ENCODE measurements at places on chromosomes 12 and 14. TPM values are rescaled to one million over a fixed set of nuclear protein-coding genes. Genes with fewer than 3 reads are reported as not detected.
A peak's percentile ranks its signal among the peaks of the same experiment; 100 is the strongest.

DNA sequence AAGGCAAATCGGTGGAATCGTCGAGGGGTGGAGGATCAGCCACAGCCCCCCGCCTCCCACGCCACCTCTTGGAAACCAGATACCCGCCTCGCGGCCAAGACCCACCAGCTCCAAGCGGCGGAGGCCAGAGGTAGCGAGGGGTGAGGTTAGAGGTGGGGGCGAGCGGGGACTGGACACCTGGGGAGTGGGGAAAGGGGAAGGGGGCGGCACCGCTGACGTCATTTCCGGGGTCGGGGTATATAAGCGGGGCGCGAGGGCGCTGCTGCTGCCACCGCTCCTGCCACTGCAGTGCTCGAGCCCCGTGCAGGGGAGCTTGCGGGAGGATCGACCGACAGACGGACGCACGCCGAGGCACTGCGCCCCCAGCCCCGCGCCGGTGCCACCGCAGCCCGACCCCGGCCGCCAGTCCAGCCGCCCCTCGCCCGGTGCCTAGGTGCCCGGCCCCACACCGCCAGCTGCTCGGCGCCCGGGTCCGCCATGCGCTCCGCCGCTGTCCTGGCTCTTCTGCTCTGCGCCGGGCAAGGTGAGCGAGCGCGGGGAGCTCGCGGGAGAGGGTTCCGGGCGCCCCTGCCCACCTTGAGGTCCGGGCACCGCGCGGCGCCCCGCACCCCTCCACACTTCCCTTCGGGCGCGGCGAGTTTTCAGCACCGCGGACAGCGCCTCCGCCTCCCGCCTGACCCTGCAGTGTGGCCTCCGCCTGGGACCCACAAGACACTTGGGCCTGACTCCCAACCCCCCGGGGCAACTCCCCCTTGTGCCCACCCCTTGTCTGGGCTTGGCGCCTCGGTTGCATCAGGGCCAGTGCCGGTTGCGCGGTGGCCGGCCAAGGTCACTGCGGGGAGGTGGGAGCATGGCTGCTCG lies at the start of gene CHGA:
TSS of gene CHGA (plus strand) at position 268 of the 861 bp plus-strand sequence. CDS start at position 478, 210 bp downstream.
- peaks cover 10% of the 10 kb centered on the region for H3K4me1 ChIP-seq
- no peaks in the 10 kb centered on the region for H3K36me3 ChIP-seq
- H3K27ac ChIP-seq = no peak within 1 kb of the TSS
- H3K27me3 ChIP-seq = peaks cover 15% of the 10 kb centered on the region
- H3K4me3 ChIP-seq = no peak within 1 kb of the TSS
- no peak for DNase-seq

GRCh38 chr14:31408421-31408820 lies 11.9 kb downstream of the HEATR5A start:
- no peak for DNase-seq
- no peaks in the 10 kb centered on the region for H3K36me3 ChIP-seq
- no peak overlapping the region for H3K4me3 ChIP-seq
- H3K27me3 ChIP-seq = no peaks in the 10 kb centered on the region
- H3K4me1 ChIP-seq = peaks cover 35% of the 10 kb centered on the region

DNA sequence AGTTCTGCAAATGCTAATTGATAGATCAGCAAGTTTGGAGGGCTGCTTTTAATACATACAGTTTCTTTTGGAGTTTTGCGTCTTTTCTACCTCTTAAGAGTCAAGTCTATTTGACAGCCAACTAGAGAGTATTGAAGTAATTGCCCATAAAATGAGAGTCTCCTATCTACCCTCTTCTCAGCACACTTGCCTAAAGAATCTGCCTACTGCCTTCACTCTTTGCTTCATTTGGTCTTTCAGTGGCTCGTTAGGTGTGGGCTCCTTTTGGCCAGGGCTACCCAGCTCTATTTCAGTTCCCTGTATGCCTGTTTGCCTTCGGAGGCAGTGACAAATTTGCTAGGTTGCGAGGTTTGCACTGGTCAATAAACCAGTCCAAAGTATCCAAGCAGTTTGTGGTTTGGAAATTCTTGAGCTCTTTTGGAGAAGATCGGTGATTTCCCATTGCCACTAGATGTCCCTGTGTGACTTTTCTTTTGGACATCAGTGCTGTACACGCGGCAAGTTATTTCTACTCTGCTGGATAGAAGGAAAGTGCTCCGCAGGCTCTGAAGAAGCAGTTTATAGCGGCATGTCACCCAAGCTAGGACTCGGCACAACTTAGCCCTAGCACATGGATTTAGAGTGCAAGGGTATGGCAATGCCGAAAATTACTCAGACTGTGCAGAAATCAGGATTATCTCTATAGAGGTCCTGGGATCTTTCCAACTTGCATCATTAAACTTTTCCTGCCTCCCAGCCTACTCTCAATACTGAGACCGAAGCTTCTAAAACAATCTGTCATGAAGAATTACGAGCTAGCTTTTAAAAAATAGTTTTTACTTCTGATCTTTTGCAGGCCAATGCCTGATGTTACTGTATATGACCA lies 38.6 kb downstream of the MGST1 start:
- peak overlapping the region; percentile 18 for H3K4me3 ChIP-seq
- no peaks in the 10 kb centered on the region for H3K27me3 ChIP-seq
- H3K27ac ChIP-seq = no peak overlapping the region
- peaks cover 14% of the 10 kb centered on the region for H3K4me1 ChIP-seq

Gene ZDHHC22
- 0.95 TPM for total RNA-seq

DNA sequence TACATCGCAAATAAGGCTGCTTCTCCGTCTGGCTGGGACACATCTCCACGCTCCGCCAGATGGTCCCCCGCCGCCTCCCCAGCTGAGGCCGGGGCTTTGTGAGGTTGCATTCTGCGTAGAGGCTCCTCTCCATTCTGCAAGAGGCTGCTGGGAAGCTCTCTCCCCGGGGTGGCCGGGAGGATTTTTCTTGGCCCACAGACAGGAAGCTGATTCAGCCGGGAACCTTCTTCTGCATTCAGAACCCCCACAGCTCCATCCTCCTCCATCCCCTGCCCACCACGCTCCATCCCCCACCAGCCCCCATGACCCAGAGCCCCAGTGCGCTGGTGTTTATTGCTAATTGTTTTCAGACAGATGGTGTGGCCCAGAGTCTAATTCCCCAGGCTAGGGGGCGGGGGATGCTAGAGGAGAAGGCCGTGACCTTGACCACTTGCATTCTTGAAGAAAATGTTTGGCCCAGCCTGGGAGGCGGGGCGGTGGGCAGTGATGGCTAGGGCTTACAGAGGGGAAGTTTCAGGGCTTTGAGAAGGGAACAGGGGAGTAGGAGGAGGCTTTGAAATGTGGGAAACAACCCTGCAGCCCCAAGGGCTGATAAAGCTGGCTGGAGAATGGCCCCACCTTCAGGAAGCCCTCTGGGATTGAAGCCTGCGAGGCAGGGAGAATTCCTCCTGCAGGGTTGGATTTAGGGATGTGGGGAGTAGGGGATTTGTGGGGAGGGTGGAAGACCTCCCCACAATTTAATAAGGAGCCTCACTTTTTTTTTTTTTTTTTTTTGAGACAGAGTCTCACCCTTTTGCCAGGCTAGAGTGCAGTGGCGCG lies 88.5 kb upstream of the NCOR2 start:
- H3K4me1 ChIP-seq = peaks cover 29% of the 10 kb centered on the region
- peak; percentile 91 for DNase-seq
- H3K27ac ChIP-seq = peak overlapping the region; percentile 94
- H3K27me3 ChIP-seq = no peaks in the 10 kb centered on the region
- H3K36me3 ChIP-seq = no peaks in the 10 kb centered on the region

- no peaks in the 10 kb centered on the region for H3K27me3 ChIP-seq
- DNase-seq = no peak
- no peaks in the 10 kb centered on the region for H3K4me1 ChIP-seq
- H3K36me3 ChIP-seq = no peaks in the 10 kb centered on the region
Observed at GRCh38 chr12:12859690-12860089, 31.7 kb upstream of the GPRC5A start.

Gene PPM1A
- total RNA-seq = 52.5 TPM

GRCh38 chr14:21933681-21934080 lies 260.1 kb upstream of the OR4E1 start:
- DNase-seq = no peak
- H3K36me3 ChIP-seq = no peaks in the 10 kb centered on the region
- no peak overlapping the region for H3K4me3 ChIP-seq
- H3K4me1 ChIP-seq = no peaks in the 10 kb centered on the region
- H3K27me3 ChIP-seq = no peaks in the 10 kb centered on the region

Gene LRCOL1
- 1.4 TPM for total RNA-seq

- no peaks in the 10 kb centered on the region for H3K36me3 ChIP-seq
- no peak overlapping the region for H3K4me3 ChIP-seq
- H3K27ac ChIP-seq = no peak overlapping the region
- no peak for DNase-seq
- no peaks in the 10 kb centered on the region for H3K4me1 ChIP-seq
Observed at GRCh38 chr12:111102102-111102739, 181.8 kb upstream of the MYL2 start.

DNA sequence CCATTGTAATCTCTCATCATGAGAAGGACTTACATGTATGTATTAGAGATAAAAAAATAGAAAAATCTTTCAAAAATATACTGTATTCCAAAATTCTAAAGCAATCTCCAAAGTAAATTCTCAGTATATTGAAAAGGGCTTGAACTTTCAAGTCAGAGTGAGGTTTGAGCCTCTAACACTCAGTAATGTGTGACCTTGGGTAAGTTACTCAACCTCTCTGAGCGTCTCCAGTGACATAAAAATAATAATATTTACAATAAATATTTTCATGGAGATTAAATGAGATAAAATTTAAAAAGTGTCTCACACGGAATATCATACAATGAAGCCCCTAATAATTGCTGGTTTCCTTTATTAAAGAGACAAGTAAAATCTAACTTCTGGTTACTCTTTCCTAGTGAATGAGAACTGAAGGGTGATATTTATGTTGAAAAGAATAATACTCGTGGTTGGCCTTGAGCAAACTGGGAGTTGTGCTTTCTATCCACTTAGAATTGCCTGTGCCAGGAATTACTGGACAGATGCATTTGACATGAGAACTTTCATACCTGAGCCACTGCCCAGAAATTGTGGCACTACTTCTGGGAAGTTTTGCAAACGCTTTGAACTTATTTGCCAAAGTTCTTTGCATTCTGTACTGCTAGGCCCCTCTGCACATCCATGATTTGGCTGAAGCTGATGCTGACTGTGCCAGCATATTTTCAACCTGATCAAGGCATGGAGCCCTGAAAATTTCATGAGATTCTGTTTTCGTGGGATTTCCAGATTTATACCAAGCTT lies 933.7 kb downstream of the GALC start:
- no peaks in the 10 kb centered on the region for H3K27me3 ChIP-seq
- H3K27ac ChIP-seq = no peak overlapping the region
- no peak overlapping the region for H3K4me3 ChIP-seq
- H3K36me3 ChIP-seq = no peaks in the 10 kb centered on the region
- no peak for DNase-seq

Gene MORN3
- not detected for total RNA-seq

- peak within 1 kb of the TSS; percentile 76 for H3K4me3 ChIP-seq
- peak within 1 kb of the TSS; percentile 95 for H3K27ac ChIP-seq
- no peaks in the 10 kb centered on the region for H3K36me3 ChIP-seq
Observed at GRCh38 chr12:123457980-123458779, at the start of gene SNRNP35. Gene SNRNP35, plus strand, starts transcription at chr12:123458139. Its CDS starts 7,402 bp downstream, at chr12:123465541.

Gene COPS7A
- 64.2 TPM for total RNA-seq

GRCh38 chr12:25994901-25995625 lies 36.6 kb downstream of the RASSF8 start:
- no peaks in the 10 kb centered on the region for H3K27me3 ChIP-seq
- H3K4me1 ChIP-seq = peaks cover 69% of the 10 kb centered on the region
- no peak overlapping the region for H3K4me3 ChIP-seq

Gene BRMS1L
- 9.1 TPM for total RNA-seq

GRCh38 chr14:89927186-89927865 lies 27.2 kb downstream of the EFCAB11 start:
- no peak overlapping the region for H3K4me3 ChIP-seq
- H3K27ac ChIP-seq = no peak overlapping the region
- H3K36me3 ChIP-seq = no peaks in the 10 kb centered on the region
- no peaks in the 10 kb centered on the region for H3K27me3 ChIP-seq
- no peak for DNase-seq

GRCh38 chr14:22600027-22600426 lies 1.9 kb downstream of the ABHD4 start:
- no peak overlapping the region for H3K4me3 ChIP-seq
- no peaks in the 10 kb centered on the region for H3K27me3 ChIP-seq
- H3K4me1 ChIP-seq = no peaks in the 10 kb centered on the region
- no peak for DNase-seq

- no peak for DNase-seq
- H3K27me3 ChIP-seq = no peaks in the 10 kb centered on the region
- H3K27ac ChIP-seq = peak overlapping the region; percentile 33
- no peaks in the 10 kb centered on the region for H3K36me3 ChIP-seq
- H3K4me1 ChIP-seq = peaks cover 12% of the 10 kb centered on the region
Observed at GRCh38 chr14:58077621-58078020, 74.4 kb downstream of the ARMH4 start.

- H3K4me3 ChIP-seq = no peak overlapping the region
- H3K27me3 ChIP-seq = peaks cover 39% of the 10 kb centered on the region
- peak; percentile 86 for DNase-seq
- no peaks in the 10 kb centered on the region for H3K4me1 ChIP-seq
Observed at GRCh38 chr12:111181143-111181726, 187.7 kb downstream of the PHETA1 start.

DNA sequence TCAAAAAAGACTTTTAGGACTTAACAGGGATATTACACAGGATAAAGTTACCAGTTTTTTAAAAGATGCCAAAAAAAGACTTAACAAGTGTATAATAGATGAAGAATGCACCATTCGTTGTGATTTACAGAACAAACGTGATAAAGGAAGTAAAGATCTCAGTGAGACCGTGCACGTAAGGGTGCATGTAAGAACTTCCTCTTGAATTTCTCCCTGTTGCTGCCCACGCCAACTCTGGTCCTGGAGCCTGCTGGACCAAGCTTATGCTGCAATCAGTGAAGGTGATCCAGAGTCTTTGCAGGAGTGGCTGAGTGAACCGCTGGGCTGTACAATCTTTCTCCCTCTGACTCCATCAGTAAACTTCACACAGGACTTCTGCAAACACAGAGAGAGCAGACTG lies 593.7 kb downstream of the TMEM121 start:
- H3K27ac ChIP-seq = no peak overlapping the region
- H3K4me3 ChIP-seq = no peak overlapping the region
- no peaks in the 10 kb centered on the region for H3K36me3 ChIP-seq
- DNase-seq = no peak

GRCh38 chr12:87020071-87020470 lies 763.9 kb upstream of the MGAT4C start:
- H3K36me3 ChIP-seq = no peaks in the 10 kb centered on the region
- no peak overlapping the region for H3K4me3 ChIP-seq
- H3K27me3 ChIP-seq = no peaks in the 10 kb centered on the region
- no peaks in the 10 kb centered on the region for H3K4me1 ChIP-seq

DNA sequence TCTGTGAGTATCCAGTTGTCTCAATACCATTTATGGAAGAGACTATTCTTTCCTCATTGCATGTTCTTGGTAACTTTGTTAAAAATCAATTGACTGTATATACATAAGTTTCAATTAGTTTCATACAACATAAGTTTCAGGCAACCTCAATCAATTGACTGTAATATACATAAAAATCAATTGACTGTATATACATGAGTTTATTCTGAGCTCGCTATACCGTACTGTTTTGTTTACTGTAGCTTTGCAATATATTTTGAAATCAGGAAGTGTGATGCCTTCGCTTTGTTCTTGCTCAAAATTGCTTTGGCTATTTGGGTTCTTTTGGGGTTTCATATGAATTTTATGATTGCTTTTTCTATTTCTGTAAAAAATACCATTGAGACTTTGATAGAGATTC lies 392.0 kb downstream of the BTG1 start:
- H3K27ac ChIP-seq = no peak overlapping the region
- H3K36me3 ChIP-seq = no peaks in the 10 kb centered on the region
